ENCODE measurements at places on chromosomes 6 and 20.

GRCh38 chr6:109782491-109782999, 91.4 kb downstream of the FIG4 start:
- no peak for DNase-seq

DNA sequence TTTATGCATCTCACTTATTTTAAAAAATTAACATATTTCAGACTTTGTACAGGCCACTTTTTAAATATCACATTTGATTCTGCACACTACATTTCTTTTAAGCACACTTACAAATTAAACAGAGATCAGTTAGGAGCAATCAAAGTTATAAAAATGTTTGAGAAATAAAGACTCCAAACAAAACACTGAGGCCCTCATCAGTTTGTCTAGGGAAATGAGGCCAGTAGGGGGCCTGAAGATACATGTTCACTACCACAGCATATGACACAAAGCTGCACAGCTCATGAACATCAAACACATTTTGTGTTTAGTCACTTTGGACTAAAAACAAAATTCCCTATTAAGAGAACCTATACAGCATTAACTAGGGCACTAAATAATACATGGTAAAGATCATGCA, 180.5 kb downstream of the PDE7B start:
- DNase-seq, result no peak

DNA sequence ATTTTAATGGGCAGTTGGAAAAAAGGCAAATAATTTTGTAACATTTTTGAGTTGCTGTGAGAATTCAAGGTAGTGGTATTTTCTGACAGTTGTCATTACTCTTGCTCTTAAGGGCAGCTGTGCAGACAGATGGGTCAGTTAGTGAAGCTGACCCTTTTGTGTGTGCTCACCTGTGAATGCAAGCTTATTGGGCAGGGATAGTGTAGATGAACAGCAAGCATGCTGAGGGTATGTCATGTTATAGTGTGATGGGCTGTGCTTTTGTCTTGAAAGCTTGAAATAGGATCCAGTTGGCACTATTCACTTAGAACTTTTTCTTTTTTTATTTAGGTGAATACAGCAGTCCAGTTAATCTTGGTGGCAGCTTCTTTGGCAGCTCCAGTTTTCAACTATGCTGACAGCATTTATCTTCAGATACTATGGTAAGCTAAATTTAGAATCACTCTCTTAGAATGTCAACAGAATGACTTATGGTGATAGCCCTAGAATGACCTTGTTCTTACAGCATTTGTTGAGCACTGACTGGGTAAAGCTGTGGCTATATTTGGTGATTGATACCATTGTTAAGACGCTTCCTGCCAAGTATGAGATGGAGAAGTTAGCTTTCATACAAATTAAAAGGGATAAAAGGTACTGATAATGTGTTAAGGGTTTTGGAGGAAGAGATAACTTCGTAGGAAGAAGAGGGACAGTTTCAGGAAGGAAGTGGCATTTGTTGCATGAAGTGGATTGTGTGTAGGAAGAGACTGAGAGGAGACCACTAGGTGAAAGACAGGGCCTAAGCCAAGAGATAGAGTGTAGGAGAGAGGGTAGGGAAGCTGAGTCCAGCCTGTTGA, 19.5 kb downstream of the LRRN4 start:
- no peak for DNase-seq

DNA sequence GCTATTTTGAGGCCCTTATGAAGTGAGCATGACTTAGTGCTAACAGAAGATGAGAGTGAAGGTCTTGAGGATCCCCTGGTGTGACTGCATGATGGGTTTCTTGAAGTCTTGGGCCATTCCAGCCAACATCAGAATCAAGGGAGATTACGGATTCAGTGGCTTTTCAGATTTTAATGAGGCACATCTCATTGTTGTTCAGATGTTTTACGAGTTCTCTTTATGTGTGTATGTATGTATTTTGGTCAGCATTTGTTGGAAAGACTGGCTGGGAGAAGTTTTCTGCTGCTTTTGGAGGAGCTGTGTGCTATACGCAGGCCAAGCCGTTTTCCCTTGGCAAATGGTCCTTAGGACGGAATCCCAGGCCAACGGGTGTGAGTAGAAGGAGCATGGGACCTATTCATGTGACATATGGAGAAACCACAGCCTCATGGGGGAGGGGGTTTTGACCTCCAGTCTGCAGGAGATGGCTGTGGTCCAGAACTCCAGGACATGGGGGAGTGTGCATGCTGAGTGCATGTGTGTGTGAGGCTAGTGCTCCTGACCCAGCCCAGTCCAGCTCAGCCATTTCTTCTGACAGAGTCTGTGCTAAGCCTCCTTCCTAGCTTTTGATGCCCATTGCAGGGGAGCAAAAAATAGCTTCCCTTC, 35.3 kb downstream of the CHMP4B start:
- DNase-seq, result no peak

DNA sequence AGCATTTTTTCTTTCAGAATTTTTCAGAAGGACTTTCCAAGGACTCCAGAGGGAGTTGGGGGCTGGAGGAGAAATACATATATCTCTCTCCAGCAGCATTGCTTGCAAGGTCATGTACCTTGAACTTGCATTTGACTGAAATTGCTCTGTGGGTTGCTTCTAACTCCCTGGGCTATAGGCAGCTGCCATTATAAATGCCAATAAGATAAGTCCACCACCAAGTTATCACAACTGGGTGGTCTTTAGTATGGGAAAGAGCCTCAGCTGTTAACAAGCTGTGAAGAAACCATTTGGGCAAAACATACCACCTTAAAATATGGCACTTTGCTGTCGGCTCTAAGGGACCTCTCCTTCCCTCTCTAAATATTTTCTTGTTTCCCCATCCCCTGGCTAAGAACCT, 20.9 kb upstream of the CITED2 start:
- no peak for DNase-seq

- no peak for DNase-seq
These were observed 141.1 kb downstream of the CEBPB start for GRCh38 chr20:50331469-50332363.

DNA sequence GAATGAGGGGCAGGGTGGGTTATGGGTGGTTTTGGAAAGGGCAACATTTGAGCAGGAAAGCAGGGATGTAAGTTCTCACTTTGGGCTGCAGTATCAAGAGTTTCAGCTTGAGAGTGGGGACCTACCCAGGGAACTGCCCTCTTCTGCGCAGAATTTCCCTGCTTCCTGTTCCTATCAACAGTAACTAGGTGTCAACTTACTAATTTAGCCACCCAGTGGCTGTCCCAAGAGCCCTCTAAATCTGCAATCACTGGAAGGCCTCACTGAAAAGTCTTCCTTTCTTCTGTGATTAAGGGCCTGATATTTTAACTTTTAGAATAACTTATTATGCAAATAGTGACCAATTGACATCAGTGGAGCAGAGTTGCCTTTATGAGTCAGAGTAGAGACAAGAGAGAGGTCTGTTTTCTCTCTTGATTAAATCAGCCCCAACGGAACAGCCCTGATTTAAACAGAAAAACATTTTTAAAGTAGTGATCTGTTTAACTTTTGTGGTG, 118.2 kb upstream of the RIPOR2 start:
- DNase-seq, result no peak

DNA sequence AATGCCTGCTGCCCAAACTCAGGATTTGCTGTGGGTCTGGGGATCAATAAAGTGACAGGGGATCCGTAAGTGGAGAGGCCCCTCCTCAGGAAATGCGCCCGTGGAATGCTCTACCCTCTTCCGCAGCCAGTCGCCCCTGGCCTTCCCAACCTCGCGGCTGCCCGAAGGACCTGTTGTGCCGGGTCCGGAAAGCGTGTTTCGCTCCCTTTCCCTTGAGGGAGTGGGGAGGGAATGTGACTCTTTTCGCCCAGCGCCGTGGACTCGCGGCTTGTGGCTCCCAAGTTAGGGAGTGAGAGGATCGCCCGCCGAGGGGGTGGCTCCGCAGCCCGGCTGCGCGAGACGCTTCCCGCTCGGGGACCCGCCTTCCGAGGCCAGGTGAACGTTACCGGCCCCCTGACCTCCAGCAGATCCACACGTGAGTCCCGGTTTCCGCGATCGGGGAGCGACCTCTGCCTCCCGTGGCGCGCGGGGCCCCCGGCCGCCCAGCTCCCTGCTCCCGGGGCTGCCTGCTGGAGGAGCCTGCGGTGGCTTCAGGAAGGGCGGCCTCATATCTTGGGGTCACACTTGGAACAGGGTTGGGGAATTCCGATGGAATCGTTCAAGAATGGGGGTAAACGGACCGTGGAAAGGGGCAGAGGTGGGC, 666 bp downstream of the TPD52L1 start:
- DNase-seq, result no peak

GRCh38 chr6:166446146-166446545, 63.4 kb upstream of the MPC1 start:
- no peak for DNase-seq

GRCh38 chr6:105510746-105511145, 107.9 kb upstream of the PREP start:
- DNase-seq, result no peak

DNA sequence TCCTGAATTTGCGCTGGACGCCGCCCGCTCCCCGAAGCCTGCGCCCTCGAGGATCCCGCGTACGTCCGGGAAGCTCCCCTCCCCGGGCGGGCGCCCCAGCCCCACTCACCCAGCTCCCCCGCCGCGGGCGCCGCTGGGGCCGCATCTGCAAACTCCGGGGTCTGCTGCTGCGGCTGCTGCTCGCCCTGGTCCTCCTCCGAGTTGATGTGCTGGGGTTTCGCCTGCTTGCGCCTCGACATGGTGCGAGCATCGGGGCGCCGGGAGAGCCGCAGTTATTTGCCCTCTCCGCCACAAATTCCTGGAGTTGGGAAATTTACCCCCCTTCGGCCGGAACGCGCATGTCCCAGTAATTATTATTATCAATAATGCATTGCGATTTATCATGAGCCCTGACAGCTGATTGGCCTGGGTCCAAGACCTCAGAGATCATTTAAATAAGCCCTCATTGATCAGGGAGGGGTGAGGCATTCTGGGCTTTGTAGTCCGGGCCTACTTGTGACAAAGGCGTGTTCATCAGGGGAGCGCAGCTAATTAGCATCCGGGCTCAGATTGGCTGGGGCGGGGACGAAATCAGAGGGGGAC, at the start of gene SALL4:
Gene SALL4, minus strand, starts transcription at position 352 of the 582 bp plus-strand sequence. Its CDS starts 113 bp downstream, at position 239.
- no peak for DNase-seq

DNA sequence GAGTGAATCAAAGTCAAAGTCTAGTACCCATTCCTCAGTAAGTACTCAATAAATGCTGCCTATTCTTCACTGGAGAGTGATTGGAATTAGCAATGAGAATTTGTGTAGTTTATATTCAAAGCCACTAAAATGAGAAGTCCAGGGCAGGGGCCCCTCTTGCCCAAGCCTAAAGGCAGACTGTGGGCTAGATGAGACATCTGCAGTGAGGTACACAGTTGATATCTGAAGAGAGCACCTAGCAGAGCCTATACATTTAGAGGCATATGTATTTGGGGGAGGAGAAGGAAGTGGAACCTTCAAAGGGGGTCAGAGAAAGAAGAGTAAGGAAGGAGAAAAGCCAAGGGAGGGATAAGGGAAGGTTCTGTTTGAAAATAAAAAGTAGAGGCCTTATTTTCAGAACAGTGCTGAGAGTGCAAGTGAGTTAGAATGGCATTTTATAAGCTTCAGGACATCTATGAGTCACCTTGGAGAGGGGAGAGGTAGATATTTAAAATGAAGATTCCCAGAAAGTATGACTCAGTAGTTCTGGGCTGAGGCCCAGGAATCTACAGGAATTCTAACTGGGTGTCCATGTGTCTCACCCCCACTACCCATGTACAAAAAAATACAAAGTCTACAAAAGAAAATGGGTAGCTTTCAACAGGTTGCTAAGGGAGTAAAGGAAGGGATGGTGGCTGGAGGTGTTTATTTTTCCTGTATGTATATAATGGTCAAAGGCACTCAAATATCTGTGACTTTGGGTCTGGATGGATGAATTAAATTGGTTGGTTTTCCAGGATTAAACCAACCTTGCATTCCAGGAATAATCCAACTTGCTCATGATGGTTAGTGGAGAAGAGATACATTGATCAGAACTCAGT, 135.1 kb downstream of the ZFP64 start:
- no peak for DNase-seq

DNA sequence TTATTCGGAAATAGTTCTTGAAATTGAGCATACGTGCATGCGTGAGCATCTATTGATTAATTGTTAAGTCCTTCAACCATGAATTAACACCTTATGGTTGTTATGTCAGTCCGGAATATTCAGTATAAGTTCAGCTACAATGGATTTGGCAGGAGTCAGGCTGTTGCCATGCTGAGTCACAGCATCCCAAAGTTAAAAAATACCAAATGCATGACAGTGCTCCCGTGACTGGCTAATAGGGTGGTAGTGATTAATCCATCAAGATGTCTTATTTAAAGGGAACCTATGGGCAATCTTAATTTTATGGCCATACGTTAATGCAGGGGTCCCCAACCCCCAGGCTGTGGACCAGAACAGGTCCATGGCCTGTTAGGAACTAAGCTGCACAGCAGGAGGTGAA, 10.5 kb downstream of the RAE1 start:
- DNase-seq, result no peak

Data from cortex of kidney (tissue), 1 donor.